ENCODE measurements at places on chromosomes 2 and 18.

DNA sequence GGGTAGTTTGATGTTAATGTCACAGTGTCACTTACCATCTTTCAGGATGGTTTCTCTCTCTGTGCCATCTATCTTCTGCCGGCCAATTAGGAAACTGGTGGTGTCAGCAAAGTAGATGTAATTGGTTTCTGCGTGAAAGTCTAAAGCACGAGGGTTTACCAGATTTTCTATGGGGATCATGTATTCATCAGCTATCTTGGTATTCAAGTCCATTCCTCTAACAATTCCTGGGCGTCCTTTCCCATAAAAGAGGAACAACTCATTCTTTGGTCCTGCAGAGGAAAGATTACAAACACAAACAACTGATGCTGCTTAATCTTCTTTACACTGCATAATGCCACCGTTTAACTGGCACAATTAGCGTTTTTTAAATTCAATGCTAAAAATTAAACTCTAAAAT is 1081.9 kb downstream of the LRP1B start:
- DNase-seq, result no peak

GRCh38 chr2:203631068-203631757 is 75.2 kb upstream of the CD28 start:
- DNase-seq, result no peak

- DNase-seq, result no peak
Measured at GRCh38 chr2:224038830-224039079, 331 bp downstream of the SERPINE2 start.

GRCh38 chr2:53630026-53630606 is 137.5 kb upstream of the CHAC2 start:
- no peak for DNase-seq

DNA sequence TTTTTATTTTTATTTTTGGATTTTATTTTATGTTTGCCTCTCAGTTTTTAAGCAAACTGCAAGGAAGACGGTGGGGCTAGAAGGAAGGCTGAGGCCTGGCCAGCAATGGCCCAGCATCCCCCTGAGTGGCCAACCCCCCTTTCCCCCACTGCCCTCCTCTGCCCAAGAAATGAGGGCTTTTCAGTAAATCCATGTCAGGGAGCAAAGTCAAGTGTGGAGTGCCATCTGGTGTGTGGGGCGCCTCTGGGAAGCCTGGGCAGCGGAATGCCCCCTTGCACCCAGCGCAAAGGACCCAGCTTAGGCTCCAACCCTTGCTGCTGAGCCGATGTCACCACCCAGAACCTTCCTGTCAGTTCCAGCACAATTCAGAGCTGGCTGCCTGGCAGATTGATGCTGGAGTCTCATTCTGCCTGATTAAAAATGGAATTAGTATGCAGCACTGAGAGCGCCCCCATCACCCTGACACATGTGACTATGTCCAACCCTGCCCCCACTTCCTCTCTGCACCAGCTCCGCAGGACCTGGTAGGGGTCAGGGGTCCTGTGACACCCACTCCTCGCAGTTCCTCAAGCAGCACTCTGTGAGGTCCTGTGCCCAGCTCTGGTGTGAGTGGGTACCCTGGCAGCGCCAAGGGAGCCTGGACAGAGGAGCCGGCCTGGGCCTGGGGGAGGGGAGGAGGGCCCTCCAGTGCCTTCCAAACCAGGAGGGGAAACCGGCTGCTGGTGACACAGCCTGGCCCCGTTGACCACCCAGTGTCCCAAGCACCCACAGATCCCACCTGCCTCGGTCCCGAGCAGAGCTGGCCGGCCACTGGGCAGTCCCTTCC is 9.2 kb upstream of the ALPP start:
- no peak for DNase-seq

DNA sequence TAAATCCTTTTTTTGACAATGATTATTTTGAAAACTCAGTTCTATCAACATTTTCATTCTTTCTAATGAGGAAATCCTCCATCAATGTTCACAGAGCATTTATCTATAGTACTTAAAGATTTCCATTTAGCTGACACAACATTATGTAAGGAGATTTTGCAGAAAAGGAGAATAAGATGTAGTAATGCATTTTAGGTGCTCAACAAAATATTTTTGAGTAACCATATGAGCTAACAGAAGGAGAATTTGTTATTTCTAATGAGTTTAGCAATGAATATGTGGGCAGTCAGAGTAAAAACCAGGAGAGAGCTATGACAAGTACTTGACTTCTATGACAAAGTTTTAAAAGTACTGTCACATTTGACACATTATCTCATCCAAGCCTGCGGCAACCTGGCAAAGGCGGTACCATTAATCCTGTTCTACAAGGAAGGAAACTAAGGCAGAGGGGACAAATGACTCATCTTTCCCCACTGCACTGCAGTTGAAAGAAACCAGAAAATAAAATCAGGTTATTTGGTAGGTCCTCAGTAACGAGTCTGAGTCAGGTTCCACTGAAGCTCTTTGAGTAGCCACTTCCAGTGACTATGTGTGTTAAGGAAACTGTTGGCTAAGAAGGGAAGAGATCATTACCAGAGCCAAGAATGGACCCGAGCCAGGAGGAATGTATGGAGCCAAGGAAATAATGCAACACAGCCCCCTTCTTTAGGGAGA is 134.1 kb upstream of the ITGB6 start:
- DNase-seq, result no peak

- DNase-seq, result no peak
Measured at GRCh38 chr18:2589345-2590068, 18.1 kb downstream of the NDC80 start.

DNA sequence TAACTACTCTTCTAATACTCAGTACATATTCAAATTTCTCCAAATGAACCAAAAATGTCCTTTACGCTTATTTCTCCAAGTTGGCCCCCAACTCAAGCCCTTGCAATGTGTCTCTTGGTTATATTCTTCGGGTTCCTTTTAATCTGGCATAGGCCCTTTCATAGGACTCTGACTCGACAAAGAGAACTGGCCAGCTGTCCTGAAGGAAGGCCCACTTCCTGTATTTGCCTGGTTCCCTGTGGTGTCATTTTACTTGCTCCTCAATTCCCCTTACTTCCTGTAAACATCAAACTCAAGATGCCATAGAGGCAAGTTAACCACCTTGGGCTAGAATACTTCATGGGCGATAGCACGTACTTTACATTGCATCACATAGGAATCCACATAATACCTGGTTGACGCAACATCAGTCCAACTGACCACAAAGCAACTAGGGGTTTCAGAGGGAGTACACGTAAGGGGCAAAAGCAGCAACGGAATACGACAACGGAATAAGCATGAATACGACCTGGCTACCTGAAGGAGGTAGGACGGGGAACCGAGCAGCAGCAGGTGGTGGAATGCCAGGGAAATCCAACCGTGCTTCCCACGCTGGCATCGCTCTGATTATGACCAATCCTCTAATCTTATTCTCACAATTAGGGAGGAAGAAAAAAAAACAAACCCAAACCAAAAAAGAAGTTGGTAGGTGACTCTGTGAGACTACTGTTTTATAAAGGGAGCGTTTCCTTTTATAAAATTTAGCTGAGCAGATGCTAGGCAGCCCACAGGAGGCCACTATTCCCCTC is 823 bp upstream of the GORASP2 start:
- no peak for DNase-seq

DNA sequence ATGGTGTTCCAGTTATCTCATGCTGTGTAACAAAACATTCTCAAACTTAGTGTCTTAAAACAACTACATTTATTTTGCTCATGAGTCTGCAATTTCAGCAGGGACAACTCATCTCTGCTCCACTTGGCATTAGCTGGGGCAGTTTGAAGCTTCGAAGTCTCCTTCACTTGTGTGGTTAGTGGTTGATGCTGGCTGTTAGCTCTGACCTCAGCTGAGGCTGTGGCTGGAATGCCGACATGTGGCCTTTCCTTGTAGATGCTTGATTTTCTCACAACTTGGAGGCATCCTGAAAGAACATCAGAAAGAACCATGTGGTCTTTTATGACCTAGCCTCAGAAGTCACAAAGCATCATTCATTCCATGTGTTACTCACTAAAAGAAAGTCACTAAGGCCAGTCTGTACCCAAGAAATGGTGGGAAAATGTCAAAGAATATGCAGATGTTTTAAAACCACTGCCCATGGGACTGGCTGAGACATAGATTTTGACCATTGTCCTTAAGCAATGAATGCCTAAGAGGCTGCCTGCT is 3.8 kb upstream of the TMSB10 start:
- no peak for DNase-seq

GRCh38 chr2:29440921-29441623 is 325.9 kb downstream of the CLIP4 start:
- no peak for DNase-seq

GRCh38 chr2:171347591-171348032 is 86.2 kb downstream of the METTL8 start:
- DNase-seq, result no peak

DNA sequence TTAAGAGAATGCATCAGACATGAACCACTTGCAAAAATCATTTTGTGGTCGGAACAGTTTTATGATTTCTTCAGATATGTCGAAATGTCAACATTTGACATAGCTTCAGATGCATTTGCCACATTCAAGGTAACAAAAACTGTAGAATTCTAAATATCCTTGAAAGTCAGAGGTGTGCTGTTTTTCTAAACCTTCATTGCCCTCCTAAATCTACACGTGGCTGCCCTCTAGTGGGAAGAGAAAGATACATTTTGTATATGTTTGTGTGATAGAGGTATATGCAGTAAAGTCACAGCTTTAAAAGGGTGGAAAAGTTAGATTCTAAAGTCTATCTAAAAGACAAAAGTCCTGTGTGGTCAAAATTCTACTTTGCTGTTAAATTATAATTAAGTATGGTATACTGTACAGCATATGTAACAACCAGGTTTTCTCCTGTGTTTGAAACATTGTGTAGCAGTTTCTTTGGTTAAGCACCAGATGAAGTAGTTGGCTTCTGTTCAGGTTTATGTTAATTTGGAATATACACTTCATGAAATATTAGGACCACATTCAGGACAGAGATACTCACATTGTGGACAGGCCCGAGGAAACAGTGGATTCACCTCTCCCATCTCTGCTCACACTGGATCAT is 65.9 kb upstream of the ITM2C start:
- DNase-seq, result peak; percentile 65

- no peak for DNase-seq
Measured at GRCh38 chr18:27010784-27011183, 145.3 kb upstream of the AQP4 start.

GRCh38 chr18:76398295-76398694 is 96.7 kb downstream of the ZNF516 start:
- no peak for DNase-seq

DNA sequence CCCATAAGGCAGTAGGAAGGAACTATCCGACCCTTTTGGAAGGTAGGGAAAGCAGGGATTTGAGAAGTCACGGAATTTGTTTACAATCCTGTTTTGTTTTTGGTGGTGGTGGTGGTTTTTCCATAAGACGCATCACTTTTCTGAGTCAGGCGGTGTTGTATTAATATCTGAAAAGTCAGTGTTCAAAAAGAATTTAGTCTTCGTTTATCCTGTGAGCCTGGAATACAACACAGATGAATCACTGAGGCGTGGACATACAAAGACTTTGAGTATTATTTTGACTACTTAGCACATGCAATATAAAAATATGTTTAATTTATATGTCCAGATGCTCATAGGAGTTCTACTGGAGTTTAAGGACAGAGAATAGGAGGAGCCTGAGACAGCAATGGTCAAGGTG is 785 bp downstream of the ZNF892 start:
- no peak for DNase-seq

- DNase-seq, result no peak
Measured at GRCh38 chr2:231167745-231168459, 30.5 kb upstream of the ARMC9 start.

GRCh38 chr2:75379476-75380210 is 180.3 kb upstream of the TACR1 start:
- DNase-seq, result no peak

- no peak for DNase-seq
Measured at GRCh38 chr2:17759805-17760204, 5.9 kb downstream of the GEN1 start.

DNA sequence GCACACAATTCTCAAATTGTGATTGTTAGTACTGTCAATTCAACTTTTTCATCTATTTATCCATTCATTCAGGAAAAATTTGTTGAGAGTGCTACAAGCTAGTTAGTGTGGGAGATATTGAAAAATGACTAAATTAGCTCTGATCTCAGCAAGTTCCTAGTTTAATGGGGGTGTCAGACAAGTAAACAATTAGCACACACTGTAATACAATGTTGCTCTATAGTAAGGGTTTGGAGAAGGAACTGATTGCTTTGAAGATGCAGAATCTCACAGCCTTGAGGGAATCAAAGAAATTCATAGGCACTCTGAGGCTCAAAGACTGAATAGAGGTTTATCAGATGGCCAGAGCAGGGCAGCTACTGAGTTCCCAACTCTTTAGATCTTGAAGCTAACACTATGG is 6.8 kb upstream of the CCNYL1 start:
- DNase-seq, result no peak

DNA sequence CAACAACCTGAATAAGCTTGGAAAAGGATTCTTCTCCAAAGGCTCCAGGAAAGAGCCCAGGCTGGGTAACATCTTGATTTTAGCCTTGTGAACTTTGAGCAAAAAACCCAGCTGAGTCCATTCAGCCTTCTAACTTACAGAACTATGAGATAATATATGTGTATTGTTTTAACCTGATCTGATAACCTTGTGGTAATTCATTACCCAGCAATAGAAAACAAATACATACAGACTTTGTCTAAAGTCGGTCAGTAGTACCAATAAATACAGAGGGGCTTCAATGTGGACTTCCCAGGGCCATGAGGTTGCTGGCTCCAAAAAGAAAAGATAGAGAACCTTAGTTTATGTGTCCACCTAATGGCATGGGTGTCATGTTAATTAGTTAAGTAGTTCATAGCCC is 191.8 kb downstream of the KCNH7 start:
- DNase-seq, result no peak

- DNase-seq, result no peak
Measured at GRCh38 chr18:21071071-21071470, 40.5 kb downstream of the ROCK1 start.

GRCh38 chr2:126804347-126804746 is 94.3 kb upstream of the TEX51 start:
- no peak for DNase-seq

DNA sequence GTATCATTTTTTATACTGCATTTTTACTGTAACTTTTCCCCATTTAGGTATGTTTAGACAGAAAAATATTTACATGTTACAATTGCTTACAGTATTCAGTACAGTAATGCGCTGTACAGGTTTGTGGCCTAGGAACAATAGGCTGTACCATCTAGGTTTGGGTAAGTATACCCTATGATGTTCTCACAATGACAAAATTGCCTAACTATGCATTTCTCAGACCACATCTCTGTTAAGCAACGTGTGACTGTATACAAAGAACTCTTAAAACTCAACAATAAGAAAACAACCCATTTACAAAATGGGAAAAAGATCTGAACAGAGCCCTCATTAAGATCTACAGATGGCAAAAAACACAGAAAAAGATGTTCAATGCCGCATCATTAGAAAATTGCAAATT is 29.4 kb downstream of the FAM210A start:
- no peak for DNase-seq

GRCh38 chr2:180161415-180161814 is 154.3 kb upstream of the CWC22 start:
- DNase-seq, result no peak

GRCh38 chr2:119741868-119742267 is 17.9 kb upstream of the PTPN4 start:
- no peak for DNase-seq

GRCh38 chr18:74333091-74333490 is 17.5 kb downstream of the C18orf63 start:
- no peak for DNase-seq

GRCh38 chr2:191824398-191824797 is 22.5 kb downstream of the CAVIN2 start:
- no peak for DNase-seq
